Kidney (tissue), 22 donors: ENCODE measurements at places on chromosomes 2 and 18. TPM values are rescaled to one million over a fixed set of nuclear protein-coding genes. Genes with fewer than 3 reads are reported as not detected.

Gene POTEC
- not detected for polyA plus RNA-seq

DNA sequence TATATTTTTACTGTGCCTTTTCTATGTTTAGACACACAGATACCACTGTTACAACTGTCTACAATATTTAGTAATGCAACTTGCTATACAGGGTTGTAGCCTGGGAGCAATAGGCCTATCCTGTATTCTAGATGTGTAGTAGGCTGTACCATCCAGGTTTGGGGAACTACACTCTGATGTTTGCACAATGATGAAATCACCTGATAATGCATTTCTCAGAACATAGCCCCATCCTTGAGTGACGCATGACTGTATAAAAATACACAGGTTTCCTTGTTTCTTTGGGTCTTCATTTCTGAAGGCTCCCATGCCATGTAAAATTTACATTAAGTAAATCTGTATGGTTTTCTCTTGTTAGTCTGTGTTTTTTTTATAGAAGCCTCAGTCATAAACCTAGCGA, 270.9 kb upstream of the SKOR2 start:
- no peak overlapping the region for H3K27ac ChIP-seq
- no peak for DNase-seq
- no peaks in the 10 kb centered on the region for H3K4me1 ChIP-seq
- H3K4me3 ChIP-seq = no peak overlapping the region

Gene HYCC2
- polyA plus RNA-seq = 4.0 TPM

- no peak overlapping the region for H3K27ac ChIP-seq
- no peaks in the 10 kb centered on the region for H3K27me3 ChIP-seq
- no peak for DNase-seq
- H3K4me1 ChIP-seq = no peaks in the 10 kb centered on the region
- no peak overlapping the region for H3K4me3 ChIP-seq
- no peaks in the 10 kb centered on the region for H3K36me3 ChIP-seq
These were observed 299.2 kb downstream of the TDRD15 start for GRCh38 chr2:21422724-21423522.

- DNase-seq = no peak
- H3K27me3 ChIP-seq = no peaks in the 10 kb centered on the region
- H3K27ac ChIP-seq = no peak overlapping the region
- H3K4me1 ChIP-seq = no peaks in the 10 kb centered on the region
These were observed 1.3 kb downstream of the SFTPB start for GRCh38 chr2:85666435-85667316.

GRCh38 chr18:48931680-48932461, 18.9 kb downstream of the SMAD7 start:
- no peaks in the 10 kb centered on the region for H3K27me3 ChIP-seq
- no peak overlapping the region for H3K4me3 ChIP-seq
- H3K36me3 ChIP-seq = no peaks in the 10 kb centered on the region
- peaks cover 79% of the 10 kb centered on the region for H3K4me1 ChIP-seq

GRCh38 chr18:24485681-24486080, 25.2 kb downstream of the HRH4 start:
- DNase-seq = no peak
- H3K27me3 ChIP-seq = no peaks in the 10 kb centered on the region
- H3K4me1 ChIP-seq = peaks cover 3% of the 10 kb centered on the region
- no peaks in the 10 kb centered on the region for H3K36me3 ChIP-seq

GRCh38 chr2:165436559-165436958, 32.9 kb upstream of the CSRNP3 start:
- no peaks in the 10 kb centered on the region for H3K4me1 ChIP-seq
- no peak for DNase-seq
- no peaks in the 10 kb centered on the region for H3K27me3 ChIP-seq
- no peaks in the 10 kb centered on the region for H3K36me3 ChIP-seq
- H3K4me3 ChIP-seq = no peak overlapping the region

Gene CEBPZOS
- 60.7 TPM for polyA plus RNA-seq

GRCh38 chr2:239868556-239869181, 156.5 kb downstream of the NDUFA10 start:
- H3K4me3 ChIP-seq = no peak overlapping the region
- no peak overlapping the region for H3K27ac ChIP-seq
- no peaks in the 10 kb centered on the region for H3K4me1 ChIP-seq
- peaks cover 2% of the 10 kb centered on the region for H3K27me3 ChIP-seq

Gene VSNL1
- polyA plus RNA-seq = 1.0 TPM

GRCh38 chr2:179692043-179692442, 169.4 kb downstream of the ZNF385B start:
- no peak overlapping the region for H3K4me3 ChIP-seq
- H3K36me3 ChIP-seq = no peaks in the 10 kb centered on the region
- no peak for DNase-seq
- H3K27me3 ChIP-seq = no peaks in the 10 kb centered on the region
- no peak overlapping the region for H3K27ac ChIP-seq

DNA sequence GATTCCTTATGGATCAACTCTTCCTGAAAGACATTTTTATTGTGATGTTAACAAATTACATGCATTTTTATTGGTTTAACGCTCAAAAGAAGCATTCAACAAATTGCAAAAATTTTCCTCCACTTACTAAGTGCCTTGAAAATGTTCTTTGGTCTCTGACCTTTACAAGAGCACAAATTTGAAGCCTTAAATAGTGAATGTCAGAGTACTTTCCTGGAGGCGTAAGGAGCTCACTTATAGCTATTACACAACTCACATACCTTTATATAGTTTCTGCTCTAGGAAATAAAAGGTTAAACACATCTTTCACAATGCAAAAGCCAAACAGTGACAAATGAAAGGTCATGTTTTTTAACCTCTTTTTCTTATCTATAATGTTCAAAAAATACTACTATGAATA, 405.7 kb upstream of the ZNF804A start:
- H3K4me1 ChIP-seq = no peaks in the 10 kb centered on the region
- H3K36me3 ChIP-seq = no peaks in the 10 kb centered on the region
- no peak for DNase-seq
- no peak overlapping the region for H3K27ac ChIP-seq

DNA sequence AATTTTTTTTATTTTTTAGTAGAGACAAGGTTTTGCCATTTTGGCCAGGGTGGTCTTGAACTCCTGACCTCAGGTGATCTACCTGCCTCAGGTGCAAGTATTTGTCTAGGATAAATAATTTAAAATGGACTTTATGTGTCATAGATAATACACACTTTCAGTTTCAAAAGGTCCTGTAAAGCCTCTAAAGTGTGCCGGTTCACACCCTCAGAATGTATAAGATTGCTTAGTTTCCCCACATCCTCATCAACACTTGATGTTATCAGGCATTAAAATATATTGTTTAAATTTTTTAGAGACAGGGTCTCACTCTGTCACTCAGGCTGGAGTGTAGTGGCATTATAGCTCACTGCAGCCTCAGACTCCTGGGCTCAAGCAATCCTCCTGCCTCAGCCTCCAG, 170.5 kb downstream of the ANKRD44 start:
- DNase-seq = no peak
- H3K27ac ChIP-seq = no peak overlapping the region
- no peaks in the 10 kb centered on the region for H3K27me3 ChIP-seq
- H3K36me3 ChIP-seq = no peaks in the 10 kb centered on the region

GRCh38 chr18:78735131-78736014, 244.2 kb upstream of the SALL3 start:
- no peak overlapping the region for H3K4me3 ChIP-seq
- no peaks in the 10 kb centered on the region for H3K4me1 ChIP-seq
- H3K27me3 ChIP-seq = no peaks in the 10 kb centered on the region
- DNase-seq = no peak
- no peaks in the 10 kb centered on the region for H3K36me3 ChIP-seq

GRCh38 chr18:11178951-11179549, 29.7 kb upstream of the PIEZO2 start:
- no peak overlapping the region for H3K27ac ChIP-seq
- H3K4me3 ChIP-seq = no peak overlapping the region
- no peaks in the 10 kb centered on the region for H3K4me1 ChIP-seq
- H3K36me3 ChIP-seq = no peaks in the 10 kb centered on the region

Gene CHRNG
- polyA plus RNA-seq = not detected

- no peak for DNase-seq
- no peak overlapping the region for H3K4me3 ChIP-seq
- H3K27ac ChIP-seq = no peak overlapping the region
- no peaks in the 10 kb centered on the region for H3K36me3 ChIP-seq
These were observed 1390.5 kb upstream of the ZEB2 start for GRCh38 chr2:145910416-145910815.

GRCh38 chr2:101150306-101151145, 656 bp downstream of the TBC1D8 start:
- peak; percentile 77 for DNase-seq
- no peaks in the 10 kb centered on the region for H3K36me3 ChIP-seq

DNA sequence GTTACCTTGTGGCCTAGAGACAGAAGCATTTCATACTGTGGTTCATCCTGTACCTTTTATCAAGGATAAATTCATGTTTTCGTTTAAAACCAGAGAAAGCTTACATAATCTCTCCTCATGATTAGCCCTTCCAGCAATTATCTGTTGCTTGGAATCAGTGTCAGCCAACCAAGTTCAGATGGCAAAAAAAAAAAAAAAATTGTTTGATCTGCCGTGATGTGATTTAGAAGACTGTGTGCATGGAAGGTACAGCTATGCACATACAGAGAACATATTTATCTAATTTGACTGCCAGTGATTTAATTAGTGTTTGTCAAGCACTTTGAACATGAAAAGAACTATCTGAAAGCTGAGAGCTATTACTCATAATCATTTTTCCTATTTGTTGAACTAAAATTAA, 180.9 kb downstream of the ZEB2 start:
- no peaks in the 10 kb centered on the region for H3K27me3 ChIP-seq
- no peak overlapping the region for H3K27ac ChIP-seq
- no peaks in the 10 kb centered on the region for H3K4me1 ChIP-seq
- no peaks in the 10 kb centered on the region for H3K36me3 ChIP-seq
- no peak for DNase-seq
- no peak overlapping the region for H3K4me3 ChIP-seq

DNA sequence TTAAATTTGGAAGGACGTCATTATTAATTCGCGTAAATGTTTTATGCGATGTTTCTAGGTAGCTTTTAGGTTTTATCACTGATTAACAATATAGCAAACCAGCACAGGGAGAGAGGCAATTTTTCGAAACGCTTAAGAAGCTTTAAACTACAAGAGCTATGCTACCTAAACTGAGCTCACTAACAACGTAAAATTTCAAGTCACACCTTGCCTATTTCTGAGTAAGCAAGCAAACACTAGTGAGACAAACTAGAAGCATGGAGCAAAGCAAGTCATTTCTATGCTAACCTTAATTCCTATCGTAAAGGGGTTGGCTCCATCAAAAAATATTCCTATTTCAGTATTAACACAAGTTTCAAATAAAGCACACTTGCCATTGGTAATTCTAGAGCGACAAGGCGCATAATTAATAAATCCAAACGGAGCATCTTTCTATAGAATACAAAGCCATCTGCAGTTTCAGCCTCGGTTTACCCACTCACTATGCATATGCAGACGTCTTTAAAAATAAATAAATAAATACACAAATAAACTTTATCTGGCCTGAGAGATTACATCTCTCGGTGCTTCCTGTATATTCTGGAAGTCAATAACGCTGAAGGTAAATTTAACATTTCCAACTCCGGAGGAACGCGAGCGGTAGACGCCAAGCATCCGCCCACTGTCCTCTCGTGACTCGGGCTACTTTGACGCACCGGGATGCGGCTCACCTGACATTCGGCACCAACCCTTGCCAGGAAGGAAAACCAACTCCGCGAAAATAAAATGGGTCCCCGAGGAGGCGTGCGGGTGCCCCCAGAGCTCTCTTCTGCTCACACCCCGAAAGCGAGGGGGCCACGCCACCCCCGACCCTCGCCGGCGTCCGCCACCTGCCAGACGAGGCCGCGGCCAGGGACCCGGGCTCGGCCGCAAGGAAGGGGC, 947 bp downstream of the ITSN2 start:
- peak overlapping the region; percentile 97 for H3K27ac ChIP-seq
- no peaks in the 10 kb centered on the region for H3K4me1 ChIP-seq
- H3K36me3 ChIP-seq = no peaks in the 10 kb centered on the region
- no peaks in the 10 kb centered on the region for H3K27me3 ChIP-seq
- DNase-seq = peak; percentile 55
- H3K4me3 ChIP-seq = peak overlapping the region; percentile 72

GRCh38 chr2:203418271-203418670, 90.1 kb downstream of the ABI2 start:
- H3K4me3 ChIP-seq = no peak overlapping the region
- H3K27ac ChIP-seq = no peak overlapping the region
- no peak for DNase-seq
- H3K4me1 ChIP-seq = peaks cover 9% of the 10 kb centered on the region
- H3K27me3 ChIP-seq = no peaks in the 10 kb centered on the region
- H3K36me3 ChIP-seq = peaks cover 7% of the 10 kb centered on the region

Gene MAPRE3
- 49.6 TPM for polyA plus RNA-seq

- H3K4me1 ChIP-seq = no peaks in the 10 kb centered on the region
- H3K27ac ChIP-seq = no peak overlapping the region
- no peaks in the 10 kb centered on the region for H3K36me3 ChIP-seq
These were observed 80.0 kb upstream of the ERBB4 start for GRCh38 chr2:212618636-212619035.

DNA sequence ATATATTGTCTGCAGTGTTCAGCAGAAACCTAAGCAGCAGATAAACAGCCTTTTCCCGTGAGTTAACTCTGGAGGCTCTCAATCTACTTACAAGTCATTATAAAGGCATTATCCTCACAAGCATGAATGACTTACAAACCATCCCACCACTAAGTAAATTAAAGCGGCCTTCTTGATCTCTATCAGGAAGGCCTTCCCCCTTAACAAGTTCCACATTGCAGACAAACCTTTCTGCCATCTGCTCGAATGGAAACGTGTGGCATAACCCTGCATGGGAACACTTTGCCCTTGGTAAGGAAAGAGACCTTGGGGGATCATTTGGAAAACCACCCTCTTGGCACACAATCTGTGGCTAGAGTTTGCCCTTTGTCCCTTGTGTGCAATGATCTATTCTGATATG, 199.5 kb downstream of the OSR1 start:
- H3K36me3 ChIP-seq = no peaks in the 10 kb centered on the region
- no peak for DNase-seq
- no peak overlapping the region for H3K27ac ChIP-seq
- no peaks in the 10 kb centered on the region for H3K4me1 ChIP-seq

DNA sequence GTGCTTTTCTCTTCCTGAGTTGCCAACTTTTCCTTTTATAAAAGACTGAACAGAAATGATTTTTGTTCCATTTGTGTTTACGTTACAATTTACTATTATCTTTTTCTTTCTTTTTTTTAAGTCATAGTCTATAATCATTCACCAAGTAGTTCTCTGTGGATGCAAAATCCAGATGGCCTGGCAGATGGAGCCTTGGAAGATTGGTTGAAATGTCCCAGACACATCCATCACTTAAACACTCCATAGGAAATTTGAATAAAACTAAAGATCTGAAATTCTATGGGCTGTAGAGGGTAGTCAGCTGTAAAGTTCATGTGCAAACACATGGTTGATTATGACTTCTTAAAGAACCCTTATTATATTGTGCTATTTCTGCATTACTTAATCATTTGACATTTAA, 164.8 kb upstream of the DOCK10 start:
- no peak overlapping the region for H3K4me3 ChIP-seq
- DNase-seq = no peak
- H3K4me1 ChIP-seq = no peaks in the 10 kb centered on the region
- no peaks in the 10 kb centered on the region for H3K27me3 ChIP-seq

Gene RNASEH1
- polyA plus RNA-seq = 6.8 TPM

Gene AGBL5
- 33.4 TPM for polyA plus RNA-seq
